ENCODE measurements at places on chromosomes 5 and 9.

DNA sequence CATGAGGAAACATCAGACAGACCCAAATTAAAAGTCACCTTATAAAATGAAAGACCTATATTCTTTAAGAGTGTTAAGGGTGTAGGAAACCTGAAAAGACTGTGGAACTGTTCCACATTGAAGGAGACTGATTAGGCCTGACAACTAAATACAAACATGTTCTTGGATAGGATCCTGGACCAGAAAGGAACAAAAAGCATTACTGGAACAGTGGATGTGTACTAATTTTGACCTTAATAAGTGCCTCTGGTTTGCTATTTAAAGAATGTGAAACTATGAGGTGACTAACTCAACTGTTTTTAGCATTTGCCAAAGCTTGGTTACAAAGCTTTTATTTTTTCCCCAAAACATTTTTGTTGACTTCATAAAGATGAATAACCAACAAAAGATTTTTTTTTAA lies 340.6 kb downstream of the CAAP1 start:
- DNase-seq, result no peak

GRCh38 chr9:93307468-93308157 lies 123.7 kb downstream of the WNK2 start:
- DNase-seq, result peak; percentile 3

DNA sequence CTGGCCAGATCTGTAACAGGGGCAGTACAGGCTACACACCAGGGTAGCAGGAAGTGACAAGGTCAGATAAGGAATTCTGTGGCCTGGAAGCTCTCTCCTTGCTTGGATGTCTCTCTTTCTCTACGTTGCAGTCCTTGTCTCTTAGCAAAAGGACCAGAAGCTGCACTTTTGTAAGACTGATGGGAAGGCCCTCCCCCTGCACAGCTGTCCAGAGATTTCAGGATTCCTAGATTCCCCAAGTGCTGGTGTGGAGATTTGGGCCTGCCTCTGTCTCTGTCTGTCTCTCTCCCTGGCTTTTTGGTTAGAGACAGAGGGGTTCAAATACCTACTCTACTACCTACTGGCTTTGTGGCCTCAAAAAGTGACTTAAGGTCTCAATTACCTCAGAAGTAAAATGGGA lies 10.0 kb upstream of the CNTFR start:
- no peak for DNase-seq

GRCh38 chr5:56594792-56595191 lies 220.6 kb upstream of the MAP3K1 start:
- no peak for DNase-seq

DNA sequence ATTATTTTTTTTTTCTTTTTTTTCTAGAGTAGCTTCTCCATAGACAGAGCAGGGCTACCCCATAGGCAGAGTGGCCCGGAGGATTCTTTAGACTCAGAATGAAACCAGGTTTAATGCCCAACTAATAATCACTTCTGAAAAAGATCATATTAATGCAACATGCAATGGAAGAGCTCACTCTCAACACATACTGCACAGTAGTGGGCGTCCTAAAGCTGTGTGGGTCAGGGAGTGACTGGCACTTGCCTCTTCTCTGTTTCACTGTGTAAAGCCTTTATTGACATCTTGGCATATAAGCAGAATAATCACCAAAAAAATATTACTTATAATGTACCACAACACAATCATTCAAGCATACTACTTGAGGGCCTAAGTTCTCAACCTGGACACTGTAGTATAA lies 11.1 kb downstream of the PWWP2A start:
- DNase-seq, result no peak

- peak; percentile 46 for DNase-seq
Observed at GRCh38 chr9:38619556-38620447, 594 bp downstream of the ANKRD18A start.

GRCh38 chr5:38364825-38365224 lies 106.5 kb downstream of the EGFLAM start:
- no peak for DNase-seq

DNA sequence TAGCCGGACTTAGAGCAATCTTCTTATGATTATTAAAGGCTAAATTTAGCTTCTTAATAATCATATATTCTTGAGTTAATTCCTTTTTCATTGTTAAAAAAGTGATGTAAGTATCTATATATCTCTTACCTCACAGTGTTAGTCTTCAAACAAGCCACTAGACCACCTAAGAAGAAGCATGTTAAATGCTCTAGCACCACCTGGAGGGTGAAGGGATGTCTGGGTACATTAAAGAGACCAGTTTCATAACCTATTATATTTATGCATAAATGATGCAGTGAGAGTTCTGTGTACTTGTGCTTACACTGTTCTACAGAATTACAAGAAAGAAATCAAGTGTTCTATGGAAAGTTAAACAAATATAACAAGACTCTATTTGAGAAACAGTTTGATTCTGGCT lies 55.9 kb upstream of the SLCO6A1 start:
- no peak for DNase-seq

GRCh38 chr5:132268769-132269551 lies 11.5 kb downstream of the PDLIM4 start:
- no peak for DNase-seq
